ENCODE measurements at places on chromosomes 7 and 10.

DNA sequence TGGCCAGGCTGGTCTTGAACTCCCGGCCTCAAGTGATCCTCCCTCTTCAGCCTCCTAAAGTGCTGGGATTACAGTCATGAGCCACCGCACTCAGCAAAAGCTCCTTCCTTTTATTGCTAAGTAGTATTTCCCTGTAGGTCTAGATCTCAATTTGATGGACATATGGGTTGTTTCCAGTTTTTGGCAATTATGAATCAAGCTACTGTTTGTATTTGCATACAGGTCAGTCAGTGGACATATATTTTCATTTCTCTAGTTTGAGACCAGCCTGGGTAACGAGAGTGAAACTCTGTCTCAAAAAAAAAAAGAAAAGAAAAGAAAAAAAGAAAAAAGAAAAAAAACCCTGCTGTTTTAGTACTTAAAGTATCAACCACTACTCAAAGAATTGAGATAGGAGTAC is 6.4 kb upstream of the PRKRIP1 start:
- DNase-seq, result no peak

DNA sequence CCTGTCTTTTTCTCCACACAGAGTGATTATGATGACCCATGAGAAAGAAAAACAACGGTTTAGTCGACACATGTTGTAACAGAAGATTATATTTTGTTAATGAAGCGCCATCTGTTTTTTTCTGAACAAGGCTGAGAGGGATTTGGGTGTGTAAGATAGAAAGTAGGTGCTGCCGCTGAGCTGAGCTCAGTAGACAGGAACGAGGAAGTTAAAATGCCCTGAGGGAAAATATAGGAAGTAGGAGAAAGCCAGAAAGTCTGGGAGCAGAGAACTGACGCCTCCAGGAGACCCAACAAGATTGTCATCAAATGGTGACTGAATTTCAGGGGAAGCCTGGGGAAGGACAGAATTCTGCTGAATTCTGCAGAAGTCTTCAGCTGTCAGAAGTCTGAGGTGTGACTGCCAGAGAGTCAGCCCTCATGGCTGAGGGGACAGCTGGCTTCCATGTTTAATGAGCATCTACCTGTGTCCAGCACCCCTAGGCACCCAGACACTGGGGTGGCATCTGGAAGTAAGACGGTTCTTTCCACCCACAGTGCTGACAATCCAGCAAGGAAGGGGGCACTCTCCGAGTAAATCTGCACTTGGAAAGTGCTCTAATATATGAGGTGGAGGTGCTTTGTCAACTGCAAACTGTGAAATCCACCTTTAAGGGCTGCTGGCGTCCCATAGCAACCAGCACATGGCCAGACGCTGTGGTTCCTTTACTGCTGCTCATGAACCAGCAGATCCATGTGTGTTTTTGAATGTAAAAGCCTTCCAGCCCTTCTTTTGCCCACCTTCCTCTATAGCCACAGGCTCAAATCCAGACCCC is 12.5 kb upstream of the TSPAN15 start:
- no peak for DNase-seq

DNA sequence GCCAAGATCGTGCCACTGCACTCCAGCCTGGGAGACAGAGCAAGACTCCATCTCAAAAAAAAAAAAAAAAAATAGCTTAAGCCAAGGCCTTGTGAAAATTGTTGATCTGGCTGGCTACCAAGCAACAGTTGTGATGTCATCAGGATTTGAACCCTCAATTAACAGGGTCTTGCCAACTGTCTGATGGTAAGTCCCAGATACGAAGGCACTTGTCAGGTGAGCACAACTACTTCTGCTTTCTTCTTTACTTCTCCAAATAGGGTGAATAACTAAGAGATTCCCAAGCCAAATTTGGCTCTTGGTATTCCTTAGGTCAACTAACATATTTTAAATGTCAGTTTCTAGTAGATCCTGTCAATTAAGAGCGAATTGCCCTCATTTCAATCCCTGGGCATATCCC is 47.4 kb downstream of the ANKRD61 start:
- DNase-seq, result no peak

DNA sequence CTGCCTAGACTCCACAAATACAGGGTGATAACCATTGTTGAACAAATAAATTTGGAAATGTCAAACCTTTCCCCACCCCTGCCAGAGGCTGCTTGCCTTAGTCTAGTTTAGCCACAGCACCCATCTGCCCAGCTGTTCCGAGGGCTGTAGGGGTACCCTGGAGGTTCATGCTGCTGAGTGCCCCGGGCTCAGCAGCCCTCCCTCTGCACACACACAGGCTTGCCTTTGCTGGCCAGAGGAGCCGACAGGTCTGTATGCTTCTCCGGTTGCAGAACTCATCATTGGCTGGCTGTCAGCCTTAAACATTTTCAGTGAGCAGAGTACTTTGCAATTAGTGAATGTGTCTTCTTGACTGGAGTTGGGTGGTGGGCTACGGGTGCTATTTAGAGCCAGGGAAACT is 122.9 kb downstream of the NRF1 start:
- no peak for DNase-seq

- no peak for DNase-seq
These were observed 38.4 kb upstream of the NPFFR1 start for GRCh38 chr10:70321897-70322890.

- no peak for DNase-seq
These were observed 16.0 kb downstream of the DENND2A start for GRCh38 chr7:140624392-140625191.

DNA sequence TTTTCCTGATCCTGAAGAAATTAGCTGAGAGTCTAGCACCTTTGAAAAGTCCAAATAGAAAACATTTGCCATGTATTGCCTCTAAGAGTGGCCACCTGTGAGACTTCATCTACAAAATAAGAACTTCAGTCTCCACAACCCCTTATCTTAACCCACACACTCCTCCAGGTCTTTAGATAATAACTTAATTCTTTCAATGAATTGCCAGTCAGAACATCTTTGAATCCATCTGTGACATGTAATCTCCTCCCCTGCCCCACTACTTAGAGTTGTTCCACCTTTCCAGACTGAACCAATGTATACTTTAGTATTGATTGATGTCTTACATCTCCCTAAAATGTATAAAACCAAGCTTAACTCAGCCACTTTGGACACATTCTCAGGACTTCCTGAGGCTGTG is 84.4 kb upstream of the FAM171A1 start:
- DNase-seq, result no peak

GRCh38 chr7:122584676-122585251 is 114.2 kb downstream of the RNF133 start:
- DNase-seq, result no peak

- DNase-seq, result no peak
These were observed 11.9 kb upstream of the DMTF1 start for GRCh38 chr7:87140271-87140748.

DNA sequence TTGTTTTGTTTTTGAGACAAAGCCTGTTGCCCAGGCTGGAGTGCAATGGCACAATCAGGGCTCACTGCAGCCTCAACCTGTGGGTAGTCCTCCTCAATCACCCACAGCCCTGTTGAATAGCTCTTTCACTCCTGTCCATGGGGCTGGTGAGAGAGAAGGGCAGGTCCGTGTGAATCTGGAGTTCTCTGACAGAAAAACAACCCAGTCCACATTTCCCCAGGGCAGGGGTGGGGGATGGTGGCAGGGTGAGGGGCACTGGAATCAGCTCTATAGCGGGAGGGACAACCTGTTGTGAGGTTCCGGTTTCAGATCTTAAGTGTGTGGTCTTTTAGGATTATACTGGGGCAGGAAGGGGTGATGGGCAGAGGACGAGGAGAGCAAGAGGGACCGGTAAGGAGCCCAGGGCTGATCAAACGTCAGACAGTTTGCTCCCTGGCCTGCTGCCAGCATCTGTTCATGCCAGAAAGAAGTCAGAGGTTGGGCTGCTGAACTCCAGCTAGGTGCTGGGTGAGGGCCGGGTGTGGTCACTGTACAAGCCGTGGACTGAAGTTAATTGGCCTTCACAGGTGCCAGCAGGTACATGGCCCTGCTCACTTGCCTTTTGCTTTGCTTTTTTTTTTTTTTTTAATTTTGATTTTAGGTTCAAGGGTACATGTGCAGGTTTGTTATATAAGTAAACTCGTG is 33.2 kb upstream of the MKRN1 start:
- DNase-seq, result no peak

DNA sequence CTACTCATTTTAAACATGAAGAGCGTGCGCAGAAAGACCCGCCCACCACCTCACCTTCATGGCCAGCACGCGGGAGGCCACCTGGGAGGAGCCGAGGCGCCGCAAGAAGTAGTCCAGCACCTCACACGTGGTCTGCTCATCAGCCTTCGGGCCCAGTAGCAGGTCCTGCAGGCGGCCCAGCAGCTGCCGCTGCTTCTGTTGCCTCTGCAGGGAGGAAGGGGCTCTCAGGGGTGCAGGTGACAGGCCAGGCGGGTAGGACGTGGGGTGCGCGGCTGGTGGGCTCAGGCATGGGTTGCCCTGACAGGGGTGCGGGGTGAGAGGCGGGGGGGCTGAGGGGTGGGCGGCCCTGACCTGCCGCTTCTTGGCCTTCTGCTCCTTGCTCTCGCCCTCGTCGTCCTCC is 17.6 kb downstream of the INTS1 start:
- DNase-seq, result no peak

DNA sequence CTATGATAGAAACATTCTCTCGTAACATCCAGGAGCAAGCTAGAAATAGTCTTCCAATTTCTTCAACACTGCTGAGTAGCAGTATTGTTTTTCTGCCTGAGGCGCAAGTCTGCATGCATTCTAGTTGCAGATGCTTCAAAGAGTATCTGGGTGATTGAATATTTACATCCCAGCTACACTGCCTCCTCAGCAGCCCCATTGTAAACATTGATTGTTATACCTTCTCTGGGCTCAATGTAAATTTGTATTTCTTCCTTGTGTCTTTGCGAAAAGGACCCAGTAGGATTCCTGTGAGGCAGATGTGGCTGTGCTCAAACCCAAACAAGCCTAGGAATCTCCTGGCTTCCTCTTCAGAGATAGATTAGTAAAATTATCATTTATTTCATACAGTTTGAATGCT is 320.7 kb downstream of the CDC14C start:
- no peak for DNase-seq

DNA sequence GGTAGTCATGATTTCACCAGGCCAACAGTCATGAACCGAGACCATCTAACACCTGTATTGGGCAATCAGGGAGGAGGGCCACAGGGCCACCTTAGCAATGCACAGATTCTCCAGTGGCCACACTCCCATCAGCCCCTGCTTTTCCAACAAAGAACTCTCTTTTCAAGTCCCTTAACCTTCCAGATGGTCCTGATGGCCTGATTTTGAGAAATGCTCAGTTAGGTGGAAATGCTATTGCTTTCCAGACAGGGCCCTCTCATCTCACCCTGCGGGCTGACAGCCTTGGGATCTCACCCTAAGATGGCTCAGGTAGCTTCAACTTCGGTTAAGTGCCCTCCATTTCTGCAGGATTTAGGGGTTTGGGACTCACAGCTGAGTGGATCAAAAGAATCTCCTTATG is 131.9 kb upstream of the PRR15 start:
- DNase-seq, result no peak

GRCh38 chr7:155913291-155913690 is 101.0 kb upstream of the SHH start:
- no peak for DNase-seq

- DNase-seq, result peak; percentile 83
These were observed 10.0 kb upstream of the CHCHD1 start for GRCh38 chr10:73771722-73772280.

- peak; percentile 9 for DNase-seq
These were observed 1.1 kb downstream of the TET1 start for GRCh38 chr10:68560943-68561864.
